Fibroblast of skin of right quadriceps (primary cell): ENCODE measurements at places on chromosomes 16 and 17.

DNA sequence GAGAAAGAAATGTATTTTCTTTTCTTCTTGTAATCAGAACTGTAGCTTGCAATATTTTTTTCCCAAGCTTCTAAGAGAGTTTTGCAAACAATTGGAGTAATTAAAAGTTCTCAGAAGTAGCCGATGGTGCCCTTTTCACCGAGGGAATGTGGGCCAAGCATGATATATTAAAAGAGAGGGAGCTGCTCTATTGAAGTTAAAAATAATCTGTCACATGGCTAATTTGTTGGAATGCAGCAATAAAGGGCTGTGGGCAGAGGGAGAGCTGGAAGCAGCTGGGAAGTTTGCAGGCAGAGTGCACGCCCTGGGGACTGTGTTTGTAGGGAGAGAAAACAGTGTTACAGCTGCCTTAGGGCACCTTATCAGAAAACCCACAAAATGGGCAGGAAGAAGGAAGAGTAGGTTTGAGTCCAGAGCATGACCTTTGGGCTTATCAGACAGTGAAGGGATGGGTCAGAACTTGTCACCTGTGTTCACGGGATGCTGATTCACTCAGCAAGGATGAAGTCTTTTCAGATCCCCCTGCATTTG is 18.5 kb upstream of the TERF2 start:
- DNase-seq, result peak; percentile 56

GRCh38 chr16:47848421-47849109 is 307.2 kb downstream of the ABCC12 start:
- DNase-seq, result peak; percentile 28

DNA sequence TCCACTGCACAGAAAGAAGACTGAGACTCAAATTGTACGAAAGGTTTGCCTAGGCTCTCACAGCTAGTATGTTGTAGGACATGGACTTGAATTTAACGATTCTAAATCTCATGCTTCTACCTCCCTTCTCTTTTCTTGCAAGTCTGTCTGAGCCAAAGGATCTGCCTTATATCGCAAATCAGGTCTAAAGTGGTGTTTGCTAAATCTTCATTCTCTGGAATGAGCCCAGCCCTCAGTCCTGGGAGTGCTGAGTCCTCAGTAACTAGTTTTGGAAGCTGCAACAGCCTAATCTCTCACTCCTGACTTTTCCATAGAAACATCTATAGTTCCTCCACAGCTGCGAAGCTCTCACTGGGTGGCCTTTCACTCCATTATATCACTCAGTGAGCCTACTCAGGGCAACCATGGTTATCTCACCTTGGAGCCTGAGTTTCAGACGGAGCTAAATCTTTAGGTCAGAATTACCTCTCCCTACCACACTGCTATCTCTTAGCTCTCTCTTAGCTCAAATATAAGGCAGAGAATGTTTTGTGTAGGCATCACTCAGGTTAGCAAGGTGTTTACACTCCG is 575.5 kb upstream of the C16orf82 start:
- no peak for DNase-seq

DNA sequence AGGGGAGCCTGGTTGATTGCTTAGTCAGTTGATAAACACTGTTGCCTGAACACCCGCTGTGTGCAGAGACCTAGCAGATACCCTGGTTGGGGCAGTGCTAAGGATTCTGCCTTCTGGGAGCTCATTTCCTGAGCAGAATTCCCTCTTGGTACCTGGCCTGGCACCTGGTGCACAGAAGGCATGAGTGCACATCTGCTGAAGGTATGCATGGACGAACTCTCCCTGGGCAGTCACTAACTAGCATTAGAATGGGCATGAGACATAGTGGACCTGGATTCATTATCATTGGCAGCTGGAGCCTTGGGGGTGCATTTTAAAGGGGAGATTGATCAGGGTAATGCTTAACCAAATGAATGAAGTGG is 13.1 kb downstream of the ADCY7 start:
- no peak for DNase-seq

DNA sequence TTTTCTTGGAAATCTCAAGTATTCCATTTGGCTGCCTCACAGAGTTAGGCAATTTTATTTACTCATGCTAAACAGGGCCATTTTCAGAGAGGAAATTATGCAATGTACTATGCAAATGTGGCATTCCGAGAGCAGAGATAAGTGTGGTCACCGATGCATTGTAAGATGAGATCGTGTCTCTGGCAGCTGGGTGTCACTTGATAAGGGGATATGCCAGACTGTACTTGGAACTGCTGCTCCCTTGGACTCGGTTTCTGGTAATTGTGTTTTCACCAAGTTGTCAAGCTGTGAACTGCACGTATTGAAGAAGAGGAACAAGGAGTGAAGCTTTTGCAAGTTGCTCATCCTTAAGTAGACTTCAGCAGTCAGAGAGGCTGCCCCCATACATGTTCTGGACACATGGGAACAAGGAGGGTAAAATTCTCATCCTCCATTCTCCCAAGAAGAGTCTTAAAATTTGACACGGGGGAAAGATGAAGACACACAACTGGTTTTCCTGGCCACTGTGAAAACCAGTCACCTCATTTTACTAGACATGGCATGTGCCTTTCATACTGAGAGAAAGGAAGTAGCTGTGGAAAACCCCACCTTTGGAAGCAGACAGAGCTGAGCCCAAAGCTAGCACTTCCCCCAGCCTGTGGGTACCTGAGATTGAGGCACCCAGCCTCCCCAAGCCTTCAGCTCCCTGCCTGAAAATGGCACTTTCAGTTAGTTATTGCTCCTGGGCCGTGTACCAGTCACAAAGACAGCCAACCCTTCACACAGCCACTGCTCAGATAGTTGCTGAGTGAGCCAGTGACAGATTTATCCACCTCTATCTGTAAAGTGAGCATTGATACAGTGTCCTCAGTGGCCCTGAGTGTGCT is 150.7 kb downstream of the SOCS1 start:
- peak; percentile 95 for DNase-seq

GRCh38 chr17:58156839-58157803 is 8.9 kb downstream of the OR4D1 start:
- no peak for DNase-seq

DNA sequence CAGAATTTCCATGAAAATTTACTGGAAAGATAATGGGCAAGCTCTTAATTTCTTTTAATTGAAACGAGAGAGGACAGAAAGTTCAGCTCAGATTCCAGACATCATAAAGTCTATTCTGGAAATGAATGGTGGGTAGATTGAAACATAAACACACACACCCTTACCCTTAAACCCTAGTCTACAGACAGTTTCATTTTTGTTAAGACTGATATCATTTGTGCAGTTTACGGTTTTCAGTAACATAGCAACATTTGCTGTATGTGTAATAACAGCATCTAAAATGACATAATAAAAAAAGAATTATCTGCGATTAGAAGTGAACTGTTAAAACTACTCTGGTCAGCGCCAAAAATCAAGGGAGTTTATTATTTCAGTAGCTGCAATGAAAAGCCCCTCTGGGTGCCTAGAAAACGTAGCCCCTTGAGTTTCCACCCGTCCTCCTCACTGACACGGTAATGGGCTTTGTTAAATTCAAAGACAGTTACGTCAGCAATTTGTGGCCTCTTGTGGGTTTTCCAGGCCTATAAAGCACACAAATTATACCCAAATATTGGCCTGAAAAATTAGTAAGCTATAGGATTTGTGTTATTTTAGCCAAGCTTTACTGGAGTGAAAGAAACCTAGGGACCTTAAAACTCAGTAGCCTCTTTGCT is 520.6 kb upstream of the SOX9 start:
- no peak for DNase-seq

DNA sequence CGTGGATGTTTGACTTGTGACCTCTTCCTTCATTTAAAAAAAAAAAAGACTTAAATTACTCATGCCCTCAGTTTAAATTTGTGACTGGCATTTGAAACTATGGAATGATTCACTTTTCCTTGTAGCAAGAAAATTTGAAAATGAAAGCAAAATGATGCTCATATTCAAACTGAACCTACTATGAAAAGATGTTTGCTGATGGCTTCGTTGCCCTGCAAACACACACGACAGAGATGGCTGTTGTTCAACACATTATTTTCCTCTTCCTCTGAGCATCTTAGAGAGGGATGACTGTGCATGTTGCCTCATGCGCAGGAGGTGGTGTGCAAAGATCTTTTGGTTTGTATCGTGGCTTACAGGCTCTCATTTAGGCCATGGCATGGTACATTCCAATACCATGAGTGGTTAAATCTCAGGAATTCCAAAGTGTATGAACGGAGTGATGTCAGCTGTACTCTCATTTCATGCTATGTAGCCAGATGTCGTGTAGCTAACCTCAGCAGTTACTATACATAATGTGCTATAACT is 164.5 kb downstream of the PRKCA start:
- peak; percentile 99 for DNase-seq

DNA sequence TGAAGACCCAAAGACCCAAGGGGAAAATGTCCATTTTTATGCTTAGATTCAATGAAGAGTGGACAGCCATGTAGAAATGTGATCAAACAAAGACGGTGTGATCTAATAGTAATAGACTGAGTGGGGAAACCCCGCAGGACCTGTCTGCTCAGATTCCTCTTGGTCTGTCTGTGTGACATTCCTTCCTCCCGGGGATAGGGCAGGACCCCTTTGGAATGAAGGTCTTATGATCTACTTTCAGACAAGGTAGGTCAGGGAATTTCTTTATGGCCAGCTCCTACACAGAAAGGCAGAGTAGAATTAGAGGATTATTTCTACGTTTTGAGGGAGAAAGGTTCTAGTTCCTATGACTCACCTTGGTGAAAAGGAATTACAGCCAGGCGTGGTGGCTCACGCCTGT is 267.6 kb downstream of the STX8 start:
- DNase-seq, result no peak

DNA sequence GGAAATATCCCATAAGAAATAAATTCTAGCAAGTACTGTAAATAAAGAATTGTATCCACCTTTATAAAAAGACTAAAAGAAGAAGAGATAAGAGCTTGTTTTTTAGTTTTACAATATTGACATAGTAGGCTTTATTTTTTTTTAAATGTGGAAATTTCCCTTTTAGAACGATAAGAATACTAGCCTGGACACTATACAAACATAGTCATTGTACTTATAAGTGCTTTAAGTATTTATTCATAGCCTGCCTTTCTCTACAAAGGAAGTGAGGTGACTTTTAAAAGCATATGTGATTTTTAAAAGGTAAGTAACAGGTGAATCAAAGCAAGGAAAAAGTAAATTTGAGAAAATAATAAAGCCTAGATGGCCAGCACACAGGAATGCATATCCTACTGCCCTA is 17.7 kb downstream of the TOX3 start:
- no peak for DNase-seq

GRCh38 chr17:50866950-50867362 is 802 bp upstream of the TOB1 start:
- no peak for DNase-seq

DNA sequence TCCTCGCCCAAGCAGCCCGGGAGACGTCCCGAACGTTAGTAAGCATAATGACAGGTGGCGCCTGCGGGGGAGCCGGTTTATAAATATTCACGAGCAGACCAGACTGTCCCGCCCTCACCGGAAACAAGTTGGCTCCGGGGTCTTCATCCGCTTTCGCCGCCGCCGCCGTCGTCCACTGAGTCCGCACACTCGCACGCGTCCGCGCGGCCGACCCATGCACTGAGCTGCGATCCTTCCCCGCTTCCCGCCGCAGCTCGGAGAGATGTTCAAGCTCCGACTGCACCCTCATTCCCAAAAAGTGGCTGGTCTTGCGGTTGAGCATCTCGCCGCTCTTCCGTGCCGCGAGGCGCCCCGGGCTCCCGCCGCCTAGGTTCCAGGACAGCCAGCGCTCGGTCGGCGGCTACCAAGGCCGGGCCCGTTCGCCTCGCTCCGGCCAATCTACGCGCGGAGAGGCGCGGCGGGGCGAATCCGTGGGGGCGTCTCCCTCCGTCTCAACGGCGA is 385 bp downstream of the CFAP119 start:
- DNase-seq, result peak; percentile 20
